Kidney glomerular epithelial cell (primary cell): ENCODE measurements at places on chromosomes 2 and 18.

DNA sequence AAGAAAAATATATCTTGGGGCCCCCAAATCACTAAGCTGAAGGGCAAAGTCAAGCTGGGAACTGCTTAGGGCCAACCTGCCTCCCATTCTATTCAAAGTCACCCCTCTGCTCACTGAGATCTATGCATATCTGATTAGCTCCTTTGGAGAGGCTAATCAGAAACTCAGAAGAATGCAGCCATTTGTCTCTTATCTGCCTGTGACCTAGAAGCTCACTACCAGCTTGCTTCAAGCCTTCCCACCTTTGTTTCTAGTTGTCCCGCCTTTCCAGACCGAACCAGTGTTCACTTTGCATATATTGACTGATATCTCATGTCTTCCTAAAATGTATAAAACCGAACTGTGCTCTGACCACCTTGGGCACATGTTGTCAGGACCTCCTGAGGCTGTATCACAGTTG lies 479.4 kb downstream of the METTL4 start:
- DNase-seq: no peak

DNA sequence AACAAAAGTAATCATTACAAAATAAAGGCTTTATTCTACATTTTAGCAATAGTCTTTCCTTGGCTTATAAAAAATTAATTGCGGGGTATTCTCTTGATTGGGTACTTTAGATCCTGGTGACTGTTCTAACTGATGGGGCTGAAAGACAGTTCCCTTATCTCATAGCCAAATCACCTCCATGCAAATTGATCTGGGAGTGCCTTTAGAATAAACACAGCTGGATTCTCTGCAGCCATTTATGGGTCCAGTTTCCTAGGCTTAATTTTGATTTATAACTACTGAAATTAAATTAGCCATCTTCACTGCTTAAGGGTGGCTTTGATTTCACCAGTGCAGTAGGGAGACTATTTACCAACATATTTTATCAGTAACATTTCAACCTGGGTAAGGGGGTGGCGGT lies 337.1 kb downstream of the NRXN1 start:
- no peak for DNase-seq

GRCh38 chr2:96233436-96233835 lies 24.8 kb upstream of the STARD7 start:
- no peak for DNase-seq

DNA sequence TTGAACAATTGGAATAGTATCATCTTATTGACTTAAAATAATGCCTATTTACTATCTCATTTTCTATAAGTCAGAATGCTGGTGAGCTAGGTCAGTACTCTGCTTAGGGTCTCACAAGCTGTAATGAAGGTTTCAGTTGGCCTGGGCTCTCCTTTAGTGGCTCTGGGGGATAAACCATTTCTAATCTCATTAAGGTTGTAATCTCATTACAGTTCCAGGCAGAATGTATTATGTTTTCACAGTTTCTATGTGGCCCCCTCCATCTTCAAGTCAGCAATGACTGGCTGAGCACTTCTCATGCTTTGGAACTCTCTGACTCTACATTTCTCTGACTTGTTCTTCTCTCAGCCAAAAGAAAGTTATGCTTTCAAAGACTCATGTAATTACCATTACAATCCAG lies 163.1 kb downstream of the CCDC178 start:
- no peak for DNase-seq

GRCh38 chr2:110718990-110719389 lies 13.4 kb upstream of the ACOXL start:
- DNase-seq: no peak
